Activated CD4-positive, alpha-beta memory T cell treated with anti-CD3 and anti-CD28 coated beads for 36 hours (primary cell): ENCODE measurements at places on chromosomes 6 and 20.

DNA sequence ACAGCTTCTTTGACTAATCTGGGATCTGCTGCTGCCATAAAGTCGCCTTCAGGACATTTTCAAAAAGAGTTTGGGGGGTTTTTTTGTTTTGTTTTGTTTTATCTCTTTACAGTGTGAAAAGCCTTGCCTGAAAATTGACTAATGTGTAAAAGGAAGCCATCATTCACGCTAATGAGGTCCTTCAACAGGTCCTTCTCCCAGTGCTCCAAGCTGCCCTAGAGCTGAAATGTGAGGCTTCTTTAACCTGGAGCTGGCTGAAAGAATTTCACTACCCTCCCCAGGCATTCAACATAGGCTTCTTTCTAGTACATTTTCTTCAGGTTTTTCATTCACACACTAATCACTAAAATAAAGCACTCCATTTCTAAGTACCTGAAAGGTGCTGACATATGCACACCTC, 145.1 kb upstream of the PRDM1 start:
- no peak for DNase-seq

- DNase-seq, result peak; percentile 22
These were observed 73.0 kb upstream of the NHSL1 start for GRCh38 chr6:138572167-138572875.

DNA sequence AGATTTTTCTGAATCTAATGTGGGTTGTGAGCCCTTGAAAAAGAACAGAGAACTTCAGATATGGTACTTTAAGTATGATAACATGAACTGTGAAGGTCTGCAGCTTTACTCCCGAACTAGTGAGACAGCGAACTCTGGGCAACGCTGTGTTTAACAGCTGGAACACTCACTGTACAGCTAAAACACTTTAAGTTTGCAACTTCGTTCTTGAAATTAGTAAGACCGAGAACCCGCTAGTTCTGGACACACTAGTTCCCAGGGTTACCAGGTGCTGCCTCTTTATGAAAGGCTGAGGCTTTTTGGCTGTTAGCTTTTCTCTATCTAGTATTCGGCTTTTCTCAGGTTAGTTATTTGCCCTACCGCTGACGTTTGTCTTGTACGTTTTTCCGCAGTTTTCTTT, 52.9 kb downstream of the RIOK1 start:
- no peak for DNase-seq

DNA sequence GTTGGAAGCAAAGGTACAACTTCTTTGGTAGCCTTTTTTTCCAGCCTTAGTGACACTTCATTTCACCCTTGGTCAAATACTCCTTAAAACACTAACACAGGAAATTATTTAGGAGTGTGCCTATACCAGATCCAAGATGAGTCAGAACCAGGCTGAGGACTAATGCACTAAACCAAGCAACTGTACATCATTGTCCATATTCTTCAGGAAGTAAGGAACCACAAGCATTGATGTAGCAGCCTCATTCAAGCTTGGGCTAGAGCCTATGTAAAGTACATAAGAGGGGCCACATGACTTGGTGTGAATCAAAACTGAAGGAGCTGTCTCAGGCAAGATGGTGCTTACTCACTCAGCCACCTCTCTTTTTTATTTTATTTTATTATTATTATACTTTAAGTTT, 20.7 kb upstream of the ADGB start:
- no peak for DNase-seq

DNA sequence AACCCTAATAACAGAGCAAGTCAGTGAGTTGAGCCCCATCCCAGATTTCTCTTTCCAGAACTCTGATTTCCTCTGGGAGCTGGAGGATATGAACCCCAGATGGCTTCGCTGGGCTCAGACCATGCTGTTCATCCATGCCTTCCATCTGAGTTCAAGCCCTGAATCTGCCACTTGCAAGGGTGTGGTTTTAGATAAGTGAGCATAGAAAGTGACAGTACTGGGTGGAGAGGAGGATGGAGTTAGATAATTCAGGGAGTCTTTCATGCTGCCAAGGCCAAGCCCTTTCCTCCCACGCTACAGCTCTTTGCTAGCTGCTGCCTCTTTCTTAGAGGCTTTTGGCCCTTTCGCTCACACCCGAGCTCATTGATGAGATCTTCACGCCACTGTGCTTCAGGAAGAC, 57.2 kb upstream of the MAFB start:
- DNase-seq, result no peak

GRCh38 chr6:56938649-56939191, 16.2 kb upstream of the BEND6 start:
- DNase-seq, result peak; percentile 39

- DNase-seq, result no peak
These were observed 34.5 kb upstream of the TSHZ2 start for GRCh38 chr20:52937591-52938100.

- DNase-seq, result peak; percentile 90
These were observed 4.1 kb downstream of the TTBK1 start for GRCh38 chr6:43247114-43247999.

DNA sequence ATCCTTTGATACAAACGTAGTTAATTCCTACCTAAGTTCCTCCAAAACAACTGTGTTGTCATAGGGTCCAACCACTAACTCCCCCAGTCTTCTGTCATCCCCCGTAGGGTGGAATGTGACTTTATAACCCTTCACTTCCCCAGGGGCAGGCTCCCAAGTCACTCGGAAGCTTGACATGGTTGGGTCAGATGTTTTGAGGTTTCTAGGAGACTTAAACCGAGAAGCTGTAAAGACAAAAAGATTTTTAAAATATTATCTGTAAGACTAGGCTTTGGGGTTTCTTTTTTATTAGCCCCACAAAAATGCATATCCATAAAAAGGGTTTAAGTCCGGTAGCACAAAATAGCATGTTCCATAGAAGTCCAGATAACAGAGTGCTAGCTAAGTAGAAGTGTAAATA, 50.2 kb downstream of the COL12A1 start:
- no peak for DNase-seq

DNA sequence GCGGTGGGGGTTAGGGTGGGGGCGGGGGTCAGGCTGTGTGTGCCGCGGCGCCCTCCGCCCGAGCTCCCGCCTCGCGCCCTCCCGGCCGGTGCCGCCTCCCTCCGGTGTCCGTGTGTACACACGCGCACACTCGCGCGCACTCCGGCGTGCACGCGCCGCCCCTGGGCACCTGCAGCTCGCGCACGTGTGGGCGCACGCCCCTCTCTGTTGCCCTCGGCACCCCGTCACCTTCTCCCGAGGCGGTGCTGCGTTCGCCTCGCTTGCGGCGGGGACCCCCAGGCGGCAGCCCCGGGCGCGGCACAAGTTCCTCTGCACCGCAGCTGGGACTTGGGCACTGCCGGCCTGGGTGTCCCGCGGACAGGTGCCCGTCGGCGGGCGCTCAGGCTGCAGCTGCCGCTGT, 525 bp downstream of the MACROD2 start:
- no peak for DNase-seq

DNA sequence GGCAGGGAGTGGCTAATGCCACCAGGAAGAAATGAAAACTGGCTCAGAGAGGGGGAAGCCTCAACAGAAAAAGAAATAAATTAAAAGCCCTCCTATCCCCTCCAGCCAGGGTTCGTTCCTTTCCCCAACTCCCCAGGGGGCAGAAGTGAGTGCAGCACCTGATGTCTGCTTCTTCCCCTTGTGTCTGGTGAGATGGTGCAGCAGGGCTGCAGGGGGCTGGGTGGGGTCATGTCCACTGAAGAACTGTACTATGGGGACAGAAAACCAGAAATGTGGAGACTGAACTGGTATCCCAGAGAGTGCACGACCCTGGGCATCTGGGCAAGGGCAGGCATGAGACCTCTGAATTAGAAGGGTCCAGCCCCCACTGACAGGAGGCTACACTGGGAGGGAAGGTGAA, 4.0 kb downstream of the EGFL8 start:
- DNase-seq, result no peak

- DNase-seq, result no peak
These were observed 219.1 kb upstream of the STXBP5 start for GRCh38 chr6:146985111-146985510.

- DNase-seq, result no peak
These were observed 18.0 kb downstream of the PRPH2 start for GRCh38 chr6:42704251-42704936.

DNA sequence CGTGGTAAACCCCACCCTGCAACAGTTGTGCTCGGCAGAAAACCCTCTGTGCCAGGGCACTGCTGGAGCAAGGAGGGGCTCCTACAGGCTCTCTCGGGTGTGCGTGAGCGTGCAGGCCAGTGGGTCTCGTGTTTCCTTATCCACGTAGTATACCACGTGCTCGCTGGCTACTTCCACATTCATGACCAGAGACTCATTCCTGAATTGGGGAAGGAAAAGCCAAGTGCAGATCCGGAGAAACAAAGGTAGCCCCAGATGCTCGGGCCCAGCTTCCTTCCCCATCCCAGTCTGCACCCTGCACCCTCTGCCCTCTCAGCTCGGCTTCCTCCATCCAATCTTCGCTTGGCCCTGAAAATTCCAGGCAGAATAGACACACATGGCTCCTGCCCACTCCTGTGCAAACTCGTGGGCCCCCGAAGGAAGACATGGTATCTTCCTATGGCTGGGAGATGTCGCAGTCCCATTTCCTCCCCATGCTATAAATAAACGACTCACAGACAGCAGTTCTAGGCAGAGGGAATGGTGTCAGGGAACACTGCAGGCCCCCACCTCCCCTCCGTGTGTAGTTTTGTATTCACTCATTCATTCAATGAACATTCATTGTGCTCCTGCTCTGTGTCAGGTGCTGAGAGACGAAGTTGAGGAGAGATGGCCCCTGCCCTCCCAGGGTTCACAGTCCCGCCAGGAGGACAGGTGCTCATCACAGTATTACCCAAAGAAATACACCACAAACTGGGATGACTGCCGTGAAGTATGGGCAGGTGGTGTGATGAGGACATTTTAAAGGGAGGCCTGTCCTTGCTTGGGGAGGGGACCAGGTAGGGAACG, 29.6 kb downstream of the NPEPL1 start:
- DNase-seq, result peak; percentile 4

DNA sequence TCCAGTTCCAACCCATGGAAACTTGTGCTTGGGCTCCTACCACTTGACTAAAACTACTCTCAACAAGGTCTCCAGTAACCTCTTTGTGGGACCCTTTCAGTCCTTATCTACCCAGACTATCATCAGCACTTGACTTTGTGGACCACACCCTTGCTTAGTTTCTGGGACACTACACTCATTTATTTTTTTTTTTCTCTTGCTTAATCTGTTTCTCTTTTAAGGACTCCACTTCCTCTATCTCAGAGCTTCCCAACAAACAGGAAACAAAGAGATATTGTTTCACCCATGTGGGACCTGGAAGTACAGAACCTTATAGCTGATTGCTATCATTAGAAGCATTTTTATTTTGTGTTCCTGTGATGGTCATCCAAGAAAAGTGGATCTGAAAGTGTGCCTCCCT, 28.8 kb upstream of the ME1 start:
- DNase-seq, result no peak

GRCh38 chr20:7269452-7269851, 502.0 kb downstream of the BMP2 start:
- DNase-seq, result no peak

GRCh38 chr6:74451953-74452352, 753.9 kb downstream of the COL12A1 start:
- no peak for DNase-seq
